ENCODE measurements at places on chromosomes 12 and 14. TPM values are rescaled to one million over a fixed set of nuclear protein-coding genes. Genes with fewer than 3 reads are reported as not detected.

The AMIGO2 gene
- polyA plus RNA-seq: 6.1 TPM

The ACSM4 gene
- polyA plus RNA-seq: not detected

The HAL gene
- 1.2 TPM for polyA plus RNA-seq

The CLEC4D gene
- polyA plus RNA-seq: 0.61 TPM

DNA sequence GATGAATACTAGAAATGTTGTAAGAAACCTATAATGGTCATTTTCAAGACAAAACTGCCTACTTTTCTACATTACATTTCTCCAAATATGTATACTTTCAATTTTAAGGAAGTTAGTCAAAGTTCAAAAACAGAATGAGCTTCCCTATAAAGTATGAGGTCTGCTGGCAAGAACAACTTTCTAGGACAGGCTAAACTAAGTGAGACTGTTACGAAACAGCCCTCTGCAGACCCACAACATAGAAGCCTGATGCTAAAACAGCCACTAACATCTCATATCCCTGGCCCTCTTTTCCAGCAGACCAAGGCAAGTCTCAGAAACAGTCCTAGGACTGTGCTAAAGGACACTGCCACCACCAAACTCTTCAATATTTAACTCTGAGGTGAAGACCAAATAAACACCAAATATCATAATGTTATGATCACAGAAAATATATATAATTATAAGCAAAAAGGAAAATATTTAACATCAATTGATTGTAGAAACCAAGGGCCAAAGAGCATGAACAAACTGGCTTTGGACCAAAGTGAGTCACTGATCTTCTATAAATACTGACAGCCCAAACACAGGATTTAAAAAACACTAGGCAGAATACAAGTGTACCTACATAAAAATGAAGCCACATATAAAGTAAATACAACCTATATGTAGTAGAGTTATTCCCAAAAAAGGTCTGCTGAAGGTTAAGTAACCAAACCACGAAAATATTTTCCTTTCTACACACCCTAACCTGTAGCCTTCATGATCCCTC, 27.7 kb downstream of the PPP4R3A start:
- peak; percentile 91 for DNase-seq

GRCh38 chr12:6927379-6928021, at the start of gene ATN1:
Gene ATN1, plus strand, starts transcription at chr12:6927959. Its CDS starts 6,043 bp downstream, at chr12:6934002.
- DNase-seq: peak; percentile 95

GRCh38 chr12:22034709-22035506, 11.1 kb upstream of the CMAS start:
- peak; percentile 24 for DNase-seq

DNA sequence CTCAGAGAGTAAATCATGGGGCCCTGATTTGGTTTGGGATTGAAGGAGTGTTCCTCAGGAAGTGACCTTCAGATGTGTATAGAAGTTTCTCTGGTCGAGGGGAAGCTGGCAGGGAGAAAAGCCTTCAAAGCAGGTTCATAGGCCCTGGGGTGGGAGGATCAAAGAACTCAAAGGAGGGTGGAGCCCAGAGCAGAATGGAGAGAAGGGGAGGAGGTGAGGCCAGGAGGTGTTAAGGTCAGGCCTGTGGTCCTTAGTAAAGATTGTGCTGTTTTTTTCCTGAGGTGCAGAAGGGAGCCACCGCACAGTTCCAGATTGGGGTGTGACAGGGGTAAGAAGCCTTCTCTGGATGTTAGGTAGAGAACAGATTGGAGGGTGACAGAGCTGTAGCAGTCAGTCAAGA, 9.7 kb upstream of the CFAP251 start:
- DNase-seq: no peak

DNA sequence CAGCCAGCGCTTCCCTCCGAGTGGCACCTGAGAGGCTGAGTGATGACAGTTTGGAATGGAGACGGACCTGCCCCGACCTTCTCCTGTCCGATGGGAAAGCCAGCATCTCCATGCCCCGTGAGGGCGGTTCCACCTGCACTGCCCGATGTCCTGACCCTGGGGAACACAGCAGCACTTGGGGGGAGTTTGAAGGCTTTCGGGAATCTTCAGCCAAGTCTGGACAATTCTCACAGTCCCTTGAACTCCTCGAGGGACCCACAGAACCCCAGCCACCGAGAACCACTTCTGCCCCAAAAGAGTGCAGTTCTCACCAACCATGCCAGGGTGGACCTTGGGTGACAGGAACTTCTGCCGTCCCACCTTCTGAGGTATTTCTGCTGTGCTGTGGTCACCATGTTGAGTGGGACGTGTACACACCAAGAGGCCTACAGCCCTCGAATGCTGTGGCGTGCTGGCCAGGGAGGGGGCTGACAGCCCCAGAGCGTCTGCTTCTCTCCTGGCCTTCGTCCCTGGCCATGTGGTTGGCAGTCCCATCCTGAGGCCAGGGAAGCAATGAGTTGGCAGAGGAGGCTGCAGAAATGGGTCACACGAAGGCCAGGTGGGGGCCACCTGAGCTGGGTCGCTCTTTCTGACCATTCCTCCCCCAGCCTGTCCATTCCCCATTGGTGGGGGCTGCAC, 1.0 kb downstream of the CLBA1 start:
- no peak for DNase-seq

- DNase-seq: no peak
Measured at GRCh38 chr14:53621921-53622320, 334.7 kb downstream of the BMP4 start.

DNA sequence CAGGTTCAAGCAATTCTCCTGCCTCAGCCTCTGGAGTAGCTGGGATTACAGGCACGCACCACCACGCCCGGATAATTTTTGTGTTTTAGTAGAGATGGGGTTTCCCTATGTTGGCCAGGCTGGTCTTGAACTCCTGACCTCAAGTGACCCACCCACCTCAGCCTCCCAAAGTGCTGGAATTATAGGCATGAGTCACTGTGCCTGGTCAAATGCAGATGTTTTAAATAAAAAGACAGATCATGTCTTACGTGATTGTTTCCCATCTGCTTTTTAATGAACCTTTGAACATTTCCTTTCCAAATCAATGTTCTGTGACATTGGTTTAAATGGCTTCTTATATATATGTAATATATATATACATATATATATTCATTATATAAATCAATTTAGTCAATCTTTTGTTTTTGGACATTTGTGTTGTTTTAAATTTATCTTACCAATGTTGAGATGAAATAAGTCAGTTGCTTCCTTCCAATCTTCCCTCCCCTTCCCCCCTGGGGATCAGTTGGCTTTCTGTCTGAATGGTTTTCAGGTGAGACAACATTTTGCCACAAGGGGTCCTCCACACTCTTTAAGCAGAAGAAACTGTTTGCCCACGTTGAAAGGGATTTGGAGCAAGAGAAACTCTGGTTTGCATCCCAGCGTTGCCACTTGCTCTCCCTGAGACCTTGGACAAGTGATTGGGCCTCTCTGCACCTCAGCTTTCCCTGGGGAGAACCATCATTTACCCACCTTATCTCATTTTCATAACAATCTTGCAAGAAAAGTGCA, 47.6 kb upstream of the RBM19 start:
- DNase-seq: no peak

GRCh38 chr12:2335109-2335508, 282.3 kb downstream of the CACNA1C start:
- no peak for DNase-seq

DNA sequence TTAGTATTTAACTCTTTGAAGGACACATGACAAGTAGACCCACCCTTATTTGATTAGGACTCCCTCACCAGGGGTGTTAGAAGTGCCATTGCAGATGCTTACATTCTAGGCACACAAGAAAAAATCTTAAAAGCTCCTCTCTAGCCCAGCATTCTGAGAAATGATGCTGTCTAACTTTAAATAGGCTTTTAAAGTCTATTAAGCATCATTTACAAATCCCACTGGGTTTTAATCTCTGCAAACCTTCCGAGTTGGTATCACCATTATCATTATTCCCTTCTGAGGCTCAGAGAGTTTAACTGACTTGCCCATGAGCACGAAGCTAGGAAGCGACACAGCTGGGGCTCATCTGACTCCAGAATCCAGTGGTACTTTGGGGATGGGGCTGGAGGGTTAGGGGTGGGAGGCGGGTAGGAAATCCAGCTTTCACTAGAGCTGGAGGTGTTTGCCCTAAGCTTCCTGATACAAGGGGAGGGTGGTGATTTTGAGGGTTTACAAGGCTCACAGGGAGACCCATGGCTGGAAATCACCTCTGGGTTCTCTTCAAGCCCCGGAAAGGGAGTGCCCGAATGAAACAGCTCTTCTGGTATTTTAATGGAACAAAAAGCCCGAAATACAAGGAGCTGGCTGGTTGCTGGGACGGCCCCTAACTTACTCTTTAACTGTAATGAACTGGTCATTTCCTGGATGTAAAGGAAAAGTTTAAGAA, 109.2 kb upstream of the FUT8 start:
- DNase-seq: no peak

GRCh38 chr12:25695574-25695973, 142.5 kb upstream of the LMNTD1 start:
- DNase-seq: no peak

GRCh38 chr12:2083008-2083407, 30.2 kb downstream of the CACNA1C start:
- no peak for DNase-seq

- no peak for DNase-seq
Measured at GRCh38 chr14:77119851-77120250, 21.7 kb downstream of the ZDHHC22 start.

DNA sequence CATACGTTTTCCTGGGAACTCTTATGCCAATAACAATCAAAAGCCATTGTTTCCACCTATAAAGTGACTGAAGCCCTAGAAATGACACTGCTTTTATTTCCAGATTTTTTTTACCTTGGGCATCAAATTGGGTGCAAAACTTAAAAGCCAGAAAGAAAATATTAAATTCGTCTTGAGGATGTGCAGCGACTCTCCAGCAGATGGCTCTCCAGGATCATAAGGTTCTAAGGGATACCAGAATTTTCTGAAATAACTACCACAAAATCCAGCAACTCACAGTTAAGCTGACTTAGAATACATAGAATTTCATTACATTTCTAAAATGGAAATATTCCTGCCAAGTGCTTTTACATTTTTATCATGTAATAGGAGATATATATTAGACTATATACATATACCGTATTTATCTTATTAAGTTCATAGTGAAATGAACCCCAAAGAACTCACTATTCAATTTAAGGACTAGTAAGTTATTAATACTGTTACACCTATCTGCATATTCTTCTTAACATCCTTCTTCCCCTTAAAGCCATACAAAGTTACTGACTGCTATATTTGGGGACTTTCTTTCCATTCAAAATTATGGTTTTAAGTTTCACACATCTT, 44.0 kb downstream of the ARMH4 start:
- peak; percentile 56 for DNase-seq

DNA sequence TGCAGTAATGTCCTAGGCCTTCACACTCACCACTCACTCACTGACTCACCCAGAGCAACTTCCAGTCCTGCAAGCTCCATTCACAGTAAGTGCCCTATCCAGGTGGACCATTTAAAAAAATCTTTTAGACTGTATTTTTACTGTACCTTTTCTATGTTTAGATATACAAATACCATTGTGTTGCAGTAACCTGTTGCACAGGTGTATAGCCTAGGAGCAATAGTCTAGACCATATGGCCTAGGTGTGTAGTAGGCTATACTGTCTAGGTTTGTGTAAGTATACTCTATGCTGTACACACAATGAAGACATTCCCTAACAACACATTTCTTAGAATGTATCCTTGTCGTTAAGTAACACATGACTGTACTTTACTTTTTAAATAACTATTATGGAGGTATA, 17.2 kb downstream of the CYP46A1 start:
- no peak for DNase-seq

DNA sequence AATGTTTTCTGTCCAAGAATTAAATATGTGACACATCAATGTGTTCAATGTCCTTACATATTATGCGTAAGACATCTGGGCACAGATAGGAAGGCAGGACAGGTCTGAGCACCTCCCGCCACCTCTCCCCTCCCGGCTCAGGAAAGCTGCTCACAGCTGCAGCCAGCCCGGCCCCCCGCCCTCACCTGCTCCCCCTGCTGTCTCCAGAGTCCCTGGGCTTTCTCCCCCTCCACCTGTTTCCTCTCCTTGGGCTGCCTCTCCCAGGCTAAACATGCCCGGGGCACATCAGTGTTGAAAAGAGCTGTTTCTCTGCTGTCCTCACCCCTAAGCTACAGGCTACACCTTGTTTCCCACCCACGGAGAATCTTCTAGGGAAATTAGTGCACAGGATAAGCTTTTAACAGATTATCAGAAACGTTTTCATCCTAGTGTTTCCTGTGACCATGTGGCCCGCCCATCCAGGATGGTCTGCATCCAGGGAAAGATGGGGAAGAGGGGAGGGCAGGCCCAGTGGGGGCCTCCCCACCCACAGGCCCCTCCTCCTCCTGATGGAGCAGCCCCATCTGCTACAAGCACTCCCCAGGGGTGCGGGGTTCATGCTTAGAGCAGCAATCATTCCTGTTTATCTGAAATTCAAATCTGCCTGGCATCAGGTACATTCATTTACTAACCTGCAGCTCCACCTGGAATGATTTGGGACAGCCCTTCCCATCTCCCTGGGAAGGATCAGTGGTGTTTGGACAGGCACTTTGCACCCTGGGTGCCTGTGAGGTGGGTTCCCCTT, 273.8 kb upstream of the SFSWAP start:
- no peak for DNase-seq

DNA sequence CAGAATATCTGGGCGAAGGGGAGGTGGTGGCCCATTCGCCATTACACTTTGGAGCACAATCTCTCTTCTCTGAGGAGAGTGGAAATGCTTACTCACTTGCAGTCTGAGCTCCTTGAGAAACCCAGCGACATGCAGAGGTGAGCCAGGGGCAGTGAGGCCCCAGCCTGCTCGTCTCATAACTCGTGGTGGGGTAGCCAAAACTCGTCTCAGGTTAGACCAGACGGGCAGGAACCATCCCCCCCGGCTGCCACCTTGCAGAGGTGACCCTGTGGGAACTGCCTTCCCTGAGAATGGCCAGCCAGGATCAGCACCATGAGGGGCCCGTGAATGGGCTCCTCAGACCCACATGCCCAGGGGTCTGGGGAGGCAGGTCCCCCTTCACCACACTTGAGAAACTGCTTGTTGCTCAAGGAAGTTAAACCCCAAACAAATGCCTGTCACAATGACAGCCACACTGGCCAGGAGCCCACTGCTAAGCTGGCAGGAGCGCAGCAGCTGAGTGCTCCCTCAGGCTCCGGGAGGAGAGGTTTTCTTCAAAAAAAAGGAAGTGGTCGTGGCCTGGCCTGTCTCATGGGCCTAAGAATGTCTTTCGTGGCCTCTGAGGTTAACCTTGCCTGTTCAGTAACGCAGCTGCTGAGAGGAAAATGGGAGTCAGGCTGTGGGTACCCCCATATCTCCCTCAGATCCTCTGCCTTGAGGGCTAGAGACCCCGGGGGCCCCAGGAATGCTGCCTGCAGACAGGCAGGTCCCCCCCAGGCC, 9.2 kb upstream of the ALDH2 start:
- DNase-seq: peak; percentile 49

All from lung (tissue), 17 donors.